ENCODE measurements at places on chromosomes 5 and 9.

- DNase-seq: no peak
These were observed 447.1 kb upstream of the CDH10 start for GRCh38 chr5:25091921-25092320.

GRCh38 chr9:98640394-98640793 is 68.3 kb downstream of the GABBR2 start:
- DNase-seq: no peak

GRCh38 chr5:143019157-143019556 is 249.0 kb downstream of the ARHGAP26 start:
- no peak for DNase-seq

DNA sequence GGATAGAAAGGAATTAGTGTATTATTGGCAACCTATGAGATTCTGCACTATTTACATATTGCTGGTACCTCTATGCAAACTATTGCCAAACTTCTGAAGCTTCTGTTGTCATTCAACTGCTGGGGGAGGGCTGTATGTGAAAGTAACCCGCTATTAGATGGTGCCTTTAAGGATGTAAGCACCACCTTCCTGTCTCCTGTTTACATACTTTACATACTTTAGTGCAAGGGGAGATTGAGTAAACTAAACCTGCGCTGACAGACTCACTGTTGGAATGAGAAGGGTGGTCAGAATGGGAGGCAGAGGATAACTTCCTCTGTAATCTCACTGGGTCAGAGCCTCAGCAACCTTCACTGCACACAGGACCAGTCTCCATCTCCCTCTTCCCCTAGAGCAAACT is 123.8 kb downstream of the NR3C1 start:
- DNase-seq: no peak

DNA sequence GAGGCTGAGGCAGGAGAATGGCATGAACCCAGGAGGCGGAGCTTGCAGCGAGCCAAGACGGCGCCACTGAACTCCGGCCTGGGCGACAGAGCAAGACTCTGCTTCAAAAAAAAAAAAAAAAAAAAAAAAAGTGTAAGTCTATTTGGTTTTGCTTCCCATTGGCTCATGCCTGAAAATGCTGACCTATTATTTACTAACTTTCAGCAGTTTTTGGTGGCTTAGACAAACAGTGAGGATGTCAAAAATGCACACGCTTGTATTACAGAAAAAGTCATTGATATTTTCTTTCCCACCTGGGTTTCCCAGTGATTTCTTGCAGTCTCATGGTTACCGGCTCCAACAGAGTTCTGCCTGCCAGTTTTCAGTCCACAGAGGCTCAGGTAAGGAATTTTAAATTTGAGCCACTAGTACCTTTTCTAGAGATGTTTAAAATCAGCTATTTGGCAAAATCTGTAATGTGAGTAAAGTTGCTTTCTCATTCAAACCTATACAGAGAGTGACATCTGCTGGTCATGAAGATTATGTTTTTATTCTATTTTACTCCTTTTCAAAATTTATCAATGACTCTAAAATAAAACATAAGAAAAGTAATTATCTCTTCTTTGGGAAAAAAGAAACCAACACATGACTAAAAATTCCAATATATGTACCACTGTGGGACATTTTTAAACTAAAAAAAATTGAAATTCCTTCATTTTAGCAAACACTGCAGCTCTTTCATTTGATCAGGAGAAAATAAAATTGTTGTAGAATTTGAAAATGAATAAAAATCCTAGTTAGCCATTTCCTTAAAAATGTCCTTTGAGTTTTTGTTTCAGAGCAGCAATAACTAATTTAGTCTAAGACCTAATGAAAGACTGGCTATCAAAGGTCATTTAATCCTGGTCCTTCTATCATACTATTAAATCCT is 8.8 kb downstream of the FAM200C start:
- DNase-seq: no peak

DNA sequence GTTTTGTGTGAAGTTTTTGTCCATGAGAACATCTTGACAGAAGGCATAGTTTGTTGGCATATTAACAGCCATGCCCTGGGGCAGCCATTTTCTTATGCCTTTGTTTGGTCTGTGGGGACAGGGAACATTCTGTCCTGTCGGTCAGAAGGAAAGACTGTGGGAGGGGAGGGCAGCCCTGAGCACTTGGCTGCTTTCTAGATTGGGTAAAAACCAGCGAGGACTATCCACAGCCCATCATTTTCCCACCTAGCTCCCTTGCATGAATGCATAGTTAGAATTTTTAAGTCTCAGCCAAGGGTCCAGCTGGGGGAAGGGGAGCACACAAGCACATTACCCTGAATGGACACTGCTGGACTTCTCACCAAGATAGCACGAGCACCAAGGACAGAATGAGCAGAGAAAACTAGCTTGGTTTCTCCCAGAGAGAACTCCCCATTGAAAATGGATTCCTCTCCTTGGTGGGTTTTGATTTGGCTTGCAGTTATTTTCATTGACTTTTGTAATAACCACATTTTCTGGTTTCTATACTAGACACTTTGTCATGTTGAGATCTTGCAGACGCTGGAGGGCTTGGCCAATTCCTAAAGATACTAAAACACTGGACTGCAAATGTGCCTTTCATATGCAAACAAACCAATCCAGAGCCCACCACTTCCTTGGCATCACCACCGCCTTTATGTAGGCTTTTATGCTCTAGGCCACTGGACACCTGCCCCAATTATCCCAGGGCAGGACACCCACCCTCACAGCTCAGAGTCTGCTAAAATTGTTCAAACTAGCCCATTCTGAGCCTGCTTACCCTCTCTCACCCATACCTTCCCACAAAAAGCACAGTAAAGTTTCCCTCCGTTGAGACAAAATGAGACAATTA is 129.9 kb downstream of the BOD1 start:
- no peak for DNase-seq

GRCh38 chr9:103037508-103038477 is 42.7 kb downstream of the CYLC2 start:
- DNase-seq: no peak

- no peak for DNase-seq
These were observed 118.4 kb upstream of the DAPK1 start for GRCh38 chr9:87379300-87379699.

GRCh38 chr9:17137566-17137965 is 2.7 kb downstream of the CNTLN start:
- DNase-seq: no peak

GRCh38 chr5:77444356-77444755 is 47.8 kb downstream of the WDR41 start:
- no peak for DNase-seq

DNA sequence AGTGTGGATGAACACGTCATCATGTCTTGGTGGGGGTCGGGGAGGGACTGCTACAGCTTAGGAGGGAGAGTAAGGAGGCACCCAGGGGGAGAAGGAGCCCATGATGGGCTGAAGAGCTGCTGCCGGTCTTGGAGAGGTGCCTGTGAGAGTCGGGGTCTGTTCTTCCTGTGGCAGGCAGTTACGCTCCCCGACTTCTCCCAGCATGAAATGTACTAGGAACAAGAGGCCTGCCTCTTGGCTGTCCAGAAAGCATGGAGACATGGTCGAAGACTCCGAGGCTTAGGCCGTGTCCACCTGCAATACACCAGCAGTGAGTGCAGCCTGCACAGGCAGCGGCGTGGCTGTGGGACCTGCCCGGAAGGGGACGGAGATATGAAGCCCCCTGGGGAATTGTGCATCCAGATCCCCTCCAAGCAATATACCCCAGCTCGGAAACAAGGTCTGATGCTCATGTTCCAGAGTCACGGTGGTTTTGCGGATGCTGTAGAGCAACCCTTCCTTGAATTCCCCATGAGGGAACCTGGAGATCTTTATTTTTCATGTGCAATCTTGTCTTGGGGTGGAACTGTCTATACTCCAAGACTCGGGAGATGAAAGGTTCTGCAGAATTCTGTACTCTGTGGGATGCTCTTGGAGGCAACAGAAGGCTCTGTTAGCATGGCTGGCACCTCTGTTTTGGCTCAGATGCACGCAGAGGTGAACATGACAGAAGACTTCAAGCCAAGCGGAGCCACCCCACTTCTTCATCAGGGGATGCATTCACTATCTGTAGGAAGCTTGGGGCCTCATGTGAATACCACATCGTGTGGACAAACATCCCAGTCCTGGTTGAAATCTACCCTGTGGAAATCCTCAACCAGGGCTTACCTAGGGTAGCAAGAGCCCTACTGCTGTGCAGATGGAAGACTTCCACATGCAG is 374.9 kb upstream of the IRX4 start:
- no peak for DNase-seq

DNA sequence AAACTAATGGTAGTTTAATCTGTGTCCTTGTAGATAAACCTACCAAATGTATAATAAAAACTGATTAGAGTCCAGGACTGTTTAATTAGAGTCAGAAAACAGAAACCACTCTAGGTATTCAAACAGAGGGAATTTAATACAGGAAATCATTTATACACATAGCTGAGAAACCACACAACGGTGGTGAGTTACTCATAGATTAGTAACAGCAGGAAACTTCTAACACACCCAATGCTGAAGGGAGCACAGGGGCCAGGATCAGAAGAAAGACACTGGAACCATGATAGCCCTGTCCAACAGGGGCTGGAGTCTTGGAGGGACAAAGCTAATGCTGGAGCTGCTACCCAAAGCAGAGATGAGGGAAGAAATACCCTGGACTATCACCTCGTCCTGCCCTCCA is 321.0 kb downstream of the ACTL7B start:
- no peak for DNase-seq

- DNase-seq: no peak
These were observed 154.7 kb downstream of the PCSK5 start for GRCh38 chr9:76045221-76045620.

- DNase-seq: no peak
These were observed 39.7 kb downstream of the ADGRV1 start for GRCh38 chr5:90598293-90598692.

DNA sequence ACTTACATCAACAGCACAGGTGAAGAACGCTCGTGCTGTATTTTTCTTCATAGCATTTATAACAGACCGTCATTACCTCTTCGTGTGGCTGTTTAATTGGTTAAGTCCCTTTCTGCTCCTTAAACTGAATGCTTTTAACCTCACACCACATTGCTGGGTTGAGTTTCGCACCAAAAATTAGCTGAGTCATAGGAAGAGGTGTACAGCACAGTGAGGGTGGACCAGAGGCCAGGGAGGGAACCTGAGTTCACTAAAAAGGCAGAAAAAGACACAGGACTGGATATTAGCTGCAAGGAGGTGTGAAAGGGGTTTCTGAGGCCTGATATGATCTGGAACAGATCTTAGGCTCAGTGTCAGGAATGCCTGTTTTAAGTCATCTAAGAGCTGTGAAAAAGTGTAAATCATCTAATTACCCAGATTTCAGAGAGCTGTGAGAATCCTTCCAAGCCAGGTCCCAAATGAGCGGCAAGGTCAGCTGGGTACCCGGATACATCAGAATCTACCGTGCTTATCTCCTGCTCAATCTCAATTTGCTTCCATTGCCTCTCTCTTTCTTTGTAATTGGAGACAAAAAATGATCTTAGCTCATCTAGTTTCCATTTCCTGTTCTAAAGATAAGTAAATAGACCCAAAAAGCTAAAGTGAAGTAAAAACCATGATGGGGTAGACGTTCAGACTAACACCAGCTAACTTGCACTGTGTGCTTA is 7.1 kb upstream of the CFAP90 start:
- no peak for DNase-seq

- DNase-seq: no peak
These were observed 455.3 kb downstream of the RAB3C start for GRCh38 chr5:59037941-59038797.

- DNase-seq: no peak
These were observed 15.3 kb downstream of the ABLIM3 start for GRCh38 chr5:149156435-149157083.

- no peak for DNase-seq
These were observed 161.9 kb downstream of the PPP2R2B start for GRCh38 chr5:146716636-146717035.

- DNase-seq: no peak
These were observed 20.5 kb downstream of the SMIM15 start for GRCh38 chr5:61141801-61142200.

DNA sequence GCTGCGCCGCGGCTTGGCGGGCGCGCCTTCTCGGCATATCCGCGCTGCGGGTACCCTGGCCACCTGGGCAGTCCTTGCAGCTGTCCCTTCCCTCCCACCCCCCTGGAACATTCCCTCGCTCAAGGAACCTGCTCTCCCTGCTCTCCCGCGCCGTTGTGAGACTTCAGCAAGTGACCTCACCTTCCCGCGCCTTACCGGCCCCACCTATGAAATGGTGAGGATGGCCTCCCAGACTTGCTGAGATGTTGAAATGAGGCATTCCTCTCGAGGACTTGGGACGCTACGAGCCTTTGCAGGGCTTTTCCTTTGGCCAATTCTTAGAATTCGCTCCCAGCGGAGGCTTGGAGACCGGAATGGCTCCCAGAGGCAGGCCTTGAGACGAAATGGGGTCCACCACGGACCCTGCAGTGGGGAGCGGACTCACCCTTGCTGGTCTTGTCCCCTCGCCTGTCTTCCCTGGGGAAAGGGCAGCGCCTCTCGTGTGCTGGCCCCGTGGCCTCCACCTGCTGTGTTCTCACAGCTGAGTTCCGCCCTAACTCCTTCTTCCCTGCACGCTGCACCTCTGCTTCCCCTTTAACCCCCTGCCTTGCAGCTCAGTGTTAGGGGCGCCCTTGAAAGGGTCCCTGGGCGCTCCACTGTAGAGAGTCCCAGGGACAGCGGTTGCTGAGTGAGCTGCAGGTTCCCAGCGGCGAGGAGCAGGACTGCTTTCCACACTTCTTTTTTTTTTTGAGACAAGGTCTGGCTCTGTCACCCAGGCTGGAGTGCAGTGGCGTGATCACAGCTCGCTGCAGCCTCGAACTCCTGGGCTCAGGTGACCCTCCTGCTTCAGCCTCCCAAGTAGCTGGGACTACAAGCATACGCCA is 907 bp downstream of the HMCN2 start:
- no peak for DNase-seq

DNA sequence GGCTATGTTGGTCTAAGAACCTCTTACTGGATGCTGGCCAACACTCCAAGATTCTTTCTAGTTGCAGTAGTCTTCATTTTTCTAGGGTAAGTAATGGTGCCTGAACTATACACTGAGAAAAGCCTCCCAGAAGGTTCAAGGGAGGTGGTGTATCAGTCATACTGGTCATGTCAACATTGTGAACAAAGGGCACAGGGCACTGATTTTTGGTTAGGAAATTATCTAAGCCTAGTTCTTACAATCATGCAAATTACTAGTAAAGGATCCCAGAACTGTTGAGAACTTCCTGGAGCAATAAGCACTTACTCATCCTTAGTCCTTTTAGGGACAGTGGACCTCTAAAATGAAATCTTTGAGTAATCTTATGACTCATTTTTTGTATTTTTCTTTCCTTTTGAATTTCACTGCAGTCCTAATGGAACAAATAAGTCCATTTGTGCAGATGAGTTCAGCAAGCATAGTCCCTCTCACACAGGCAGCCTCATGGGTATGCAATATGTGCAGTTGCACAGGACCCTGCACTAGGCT is 21.1 kb upstream of the CDC42SE2 start:
- DNase-seq: no peak

GRCh38 chr9:124444166-124444565 is 6.1 kb upstream of the ADGRD2 start:
- no peak for DNase-seq

Data from activated CD4-positive, alpha-beta T cell treated with anti-CD3 and anti-CD28 coated beads for 24 hours (primary cell).